ENCODE measurements at places on chromosomes 7 and 10.

DNA sequence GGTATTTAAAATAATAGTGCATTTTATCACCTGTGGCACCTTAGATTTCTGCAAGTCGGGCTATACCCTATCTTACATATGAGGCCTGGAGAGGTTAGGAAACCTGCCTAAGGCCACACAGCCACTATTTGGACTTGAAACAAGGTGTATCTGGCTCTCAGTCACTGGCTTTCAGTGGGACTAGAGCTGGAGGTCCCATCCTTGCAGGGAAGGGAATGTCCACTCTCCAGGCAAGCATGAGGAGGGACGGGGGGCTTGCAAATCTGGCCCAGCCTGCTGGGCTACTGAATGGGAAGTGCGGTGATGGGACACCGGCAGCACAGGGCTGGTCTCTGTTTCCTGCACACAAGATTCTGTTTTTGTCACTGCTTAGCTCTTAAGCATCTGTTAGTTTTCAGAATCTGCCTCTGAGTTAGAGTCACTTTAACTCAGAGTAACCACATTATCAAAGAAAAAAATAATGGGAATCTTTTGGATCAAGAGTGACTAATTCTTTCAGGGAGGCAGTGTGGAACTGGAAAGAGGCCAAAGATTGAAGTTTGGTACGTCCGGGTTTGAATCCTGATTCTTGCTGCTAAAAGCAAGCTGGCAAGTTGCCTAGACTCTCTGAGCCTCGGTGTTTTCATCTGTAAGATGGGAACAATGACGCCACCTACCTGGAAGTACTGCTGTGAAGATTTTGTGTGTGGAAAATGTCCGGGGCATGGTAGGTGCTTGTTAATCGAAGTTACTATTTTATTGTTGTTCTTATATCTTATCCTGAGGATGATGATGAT lies 33.8 kb upstream of the HABP2 start:
- no peak for DNase-seq

- DNase-seq = no peak
Measured at GRCh38 chr10:12287772-12288171, 61.6 kb upstream of the CAMK1D start.

DNA sequence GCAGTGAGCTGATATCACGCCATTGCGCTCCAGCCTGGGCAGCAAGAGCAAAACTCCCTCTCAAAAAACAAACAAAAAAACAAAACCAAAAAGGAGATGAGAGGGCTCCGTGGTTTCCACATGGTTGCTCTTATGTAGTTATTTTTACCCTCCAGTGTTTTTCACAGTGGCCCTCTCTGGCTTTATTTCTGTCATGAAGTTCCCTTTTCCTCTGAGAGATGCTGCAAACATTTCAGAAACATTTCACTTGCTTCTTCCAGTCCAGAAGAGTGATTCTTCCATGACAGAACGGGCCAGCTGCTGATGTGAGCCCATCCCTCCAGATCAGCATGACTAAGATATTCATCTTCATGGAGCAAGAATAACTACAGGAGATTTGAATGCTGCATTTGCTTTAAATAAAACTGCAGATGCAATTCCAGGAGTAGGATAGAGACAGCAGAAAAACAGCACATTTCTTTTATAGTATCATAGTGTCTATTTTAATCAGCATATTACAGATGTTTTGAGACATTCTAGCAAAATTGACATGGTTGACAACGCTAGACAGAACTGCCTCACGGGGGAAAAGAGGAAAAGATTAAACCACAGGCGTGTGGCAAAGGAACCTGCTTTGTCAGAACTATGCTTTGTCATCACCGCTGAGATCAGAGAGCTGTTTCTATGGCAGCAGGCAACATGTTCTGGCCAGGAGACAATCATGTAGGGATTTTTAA lies 40.3 kb downstream of the NRCAM start:
- no peak for DNase-seq

DNA sequence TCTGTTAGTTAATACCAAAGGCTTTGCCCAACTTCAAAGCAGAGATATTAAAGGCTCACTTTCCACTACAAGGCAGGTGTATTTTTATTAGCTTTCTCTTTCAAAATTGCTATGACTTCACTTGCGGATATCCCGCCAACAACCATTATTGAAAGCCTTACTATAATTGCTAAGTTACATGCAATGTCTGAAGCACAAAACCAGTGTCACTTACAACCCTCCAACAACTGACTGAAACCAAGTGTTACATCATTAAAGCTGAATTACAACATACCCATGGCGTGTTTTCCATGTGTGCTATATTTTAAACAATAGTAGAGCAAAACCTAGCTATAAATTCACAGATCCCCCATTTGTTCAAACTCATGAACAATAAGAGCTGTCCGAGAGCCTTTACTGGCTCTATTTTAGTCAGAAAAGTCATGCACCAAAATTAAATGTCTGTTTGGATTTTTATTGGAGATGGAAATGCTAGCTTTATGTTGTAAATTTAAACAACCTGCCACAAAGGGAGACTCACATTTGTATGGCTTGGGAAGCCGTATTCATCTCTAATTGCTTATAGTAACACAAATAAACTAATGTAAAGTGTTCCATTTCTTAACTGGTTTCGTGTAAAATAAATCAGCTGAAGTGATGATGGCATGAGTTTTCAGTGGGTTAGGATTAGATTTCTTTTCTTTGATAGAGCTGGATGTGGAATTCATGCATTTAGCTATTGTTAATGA lies 227.1 kb downstream of the AGMO start:
- no peak for DNase-seq

- DNase-seq = no peak
Measured at GRCh38 chr7:140018125-140019043, 44.4 kb downstream of the PARP12 start.

DNA sequence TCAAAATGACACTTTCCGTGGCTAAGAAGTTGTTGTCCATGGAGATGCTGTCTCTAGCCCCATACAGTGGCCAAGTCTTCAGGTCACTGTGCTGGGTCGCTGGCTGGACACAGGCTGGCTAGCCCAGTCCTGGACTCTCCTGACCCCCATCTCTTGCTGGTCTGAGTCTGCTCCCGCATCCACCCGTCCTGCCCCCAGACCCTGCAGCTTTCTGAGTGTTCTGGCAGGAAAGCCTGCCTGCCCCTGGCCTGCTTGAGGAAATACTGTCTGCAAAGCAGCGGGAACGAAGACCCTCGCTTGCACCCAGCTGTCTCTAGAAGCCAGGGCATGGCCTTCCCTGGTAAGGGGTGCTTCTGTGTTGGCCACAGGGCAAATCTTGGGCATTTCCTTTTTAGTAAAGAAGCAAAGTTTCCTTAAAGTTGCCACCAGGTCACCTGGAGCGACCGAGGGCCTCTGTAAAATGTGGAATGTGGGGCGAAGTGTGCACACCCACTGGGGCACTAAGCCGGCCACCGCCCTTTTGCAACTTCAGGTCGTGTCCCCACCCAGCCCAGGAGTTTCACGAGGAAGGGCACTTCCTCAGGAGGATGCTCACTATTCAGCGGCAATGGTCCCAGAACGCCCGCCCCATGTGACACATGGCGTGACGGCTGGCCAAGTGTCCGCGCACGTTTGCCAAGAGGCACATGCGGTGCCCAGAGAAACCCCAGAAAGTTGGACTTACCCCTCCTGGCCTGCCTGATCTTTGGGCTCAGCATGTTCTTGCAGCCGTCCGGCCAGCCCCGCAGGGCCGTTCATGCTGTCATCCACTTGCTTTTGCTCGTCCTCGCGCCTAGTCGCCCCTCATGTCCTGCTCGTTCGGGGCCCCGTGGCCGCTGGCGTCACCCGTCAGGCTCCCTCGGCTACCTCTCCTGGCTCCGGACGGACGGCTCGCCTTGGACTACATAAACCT lies 558 bp downstream of the ARHGAP22 start:
- DNase-seq = no peak

DNA sequence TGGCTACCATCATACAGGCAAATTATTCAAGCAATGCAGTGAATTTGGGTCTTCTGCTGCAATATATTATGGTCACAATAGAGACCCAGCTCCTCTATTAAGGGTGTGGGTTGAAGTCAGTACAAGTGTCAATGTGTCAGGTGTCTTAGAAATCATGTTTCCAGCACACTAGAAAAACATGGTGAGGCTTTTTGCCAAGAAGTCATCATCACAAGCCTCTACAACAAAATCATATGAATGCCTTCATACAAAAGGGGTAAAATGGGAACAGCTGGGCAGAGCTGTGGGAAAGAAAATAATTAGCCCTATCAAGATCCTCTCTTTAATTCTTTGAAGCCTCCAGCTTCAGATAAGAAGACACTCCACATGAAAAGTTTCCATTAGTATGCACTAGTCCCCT lies 37.2 kb downstream of the FAM13C start:
- no peak for DNase-seq

- DNase-seq = no peak
Measured at GRCh38 chr7:26691406-26691805, 173.0 kb downstream of the SKAP2 start.

DNA sequence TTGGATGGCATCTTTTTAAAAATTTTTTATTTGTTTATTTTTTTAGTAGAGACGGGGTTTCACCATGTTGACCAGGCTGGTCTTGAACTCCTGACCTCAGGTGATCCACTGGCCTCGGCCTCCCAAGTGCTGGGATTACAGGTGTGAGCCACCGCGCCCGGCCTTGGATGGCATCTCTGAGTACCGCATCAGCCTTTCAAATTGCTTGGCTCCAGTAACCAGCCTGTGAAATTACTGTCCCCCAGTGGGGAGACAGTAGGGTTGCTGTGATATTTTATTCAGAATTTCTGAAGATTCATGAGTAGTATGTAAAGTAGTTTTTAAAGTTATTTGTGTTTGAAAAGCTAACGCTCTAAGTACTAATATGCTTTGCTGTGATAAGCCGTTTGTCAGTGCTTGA lies 1.2 kb downstream of the NUB1 start:
- DNase-seq = no peak

GRCh38 chr10:6530211-6530840 lies 49.8 kb downstream of the PRKCQ start:
- DNase-seq = no peak

DNA sequence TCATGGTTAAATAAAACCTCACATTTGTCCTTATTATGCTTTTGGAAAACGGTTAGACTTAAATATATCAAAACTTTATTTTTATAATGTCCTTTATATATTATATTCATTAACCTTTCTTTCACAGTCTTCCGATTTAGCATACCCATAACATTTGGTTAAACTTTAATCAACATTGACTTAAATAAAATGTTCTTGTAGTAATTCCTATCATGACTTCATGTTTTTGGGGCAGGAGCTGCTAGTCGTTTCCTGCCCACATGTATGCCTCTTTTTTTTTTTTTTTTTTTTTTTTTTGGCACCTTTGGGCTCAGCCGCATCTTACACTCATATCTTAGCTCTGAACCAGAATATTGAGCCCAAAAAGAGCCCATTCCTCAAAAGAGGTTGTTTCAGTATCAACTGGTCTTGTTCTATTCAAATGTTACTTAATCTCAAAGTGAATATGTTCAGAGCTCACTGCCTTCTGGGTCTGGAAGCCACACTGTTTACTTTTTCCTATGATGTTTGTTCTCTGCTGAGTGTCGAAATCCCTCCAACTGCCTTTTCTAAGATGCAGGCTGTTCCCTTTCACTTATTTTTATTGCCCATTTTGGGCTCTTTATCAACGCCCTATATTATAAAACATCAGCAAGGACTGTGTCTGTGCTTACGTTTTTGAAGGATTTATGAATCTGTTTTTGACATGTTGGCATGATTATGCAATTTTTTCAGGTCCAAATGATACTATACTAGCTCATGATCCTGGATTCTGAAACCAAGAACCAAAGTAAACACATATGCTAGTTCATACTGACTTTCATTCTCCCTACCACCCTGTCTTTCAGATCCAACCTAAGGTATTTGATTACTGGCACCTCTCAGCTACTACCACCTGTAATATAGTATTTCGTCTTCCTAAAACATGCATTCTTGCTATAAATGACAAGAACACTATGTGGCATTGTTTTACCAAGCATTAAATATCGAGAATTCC lies 914.4 kb downstream of the PCDH15 start:
- no peak for DNase-seq

DNA sequence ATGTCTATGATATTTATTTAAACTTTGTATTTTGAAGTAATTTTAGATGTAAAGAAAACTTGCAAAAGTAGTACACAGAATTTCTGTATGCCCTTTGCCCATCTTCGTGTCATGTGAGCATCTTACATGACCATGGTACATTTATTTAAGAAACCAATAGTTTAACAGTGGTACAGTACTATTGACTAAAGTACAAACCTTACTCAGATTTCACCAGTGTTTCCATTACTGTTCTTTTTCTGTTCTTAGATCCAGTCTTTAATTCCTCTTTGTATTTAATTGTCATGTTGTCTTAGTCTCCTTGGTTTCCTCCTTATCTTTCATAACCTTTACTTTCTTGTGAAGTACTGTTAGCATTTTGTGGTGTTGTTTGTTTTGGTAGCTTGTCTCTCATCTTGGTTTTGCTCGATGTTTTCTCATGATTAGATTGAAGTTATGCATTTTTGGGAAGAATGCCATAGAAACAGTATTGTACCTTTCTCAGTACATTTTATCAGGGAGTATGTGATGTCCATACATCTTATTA lies 24.1 kb downstream of the TAX1BP1 start:
- no peak for DNase-seq

- DNase-seq = no peak
Measured at GRCh38 chr7:19491371-19491770, 217.5 kb downstream of the POLR1F start.

DNA sequence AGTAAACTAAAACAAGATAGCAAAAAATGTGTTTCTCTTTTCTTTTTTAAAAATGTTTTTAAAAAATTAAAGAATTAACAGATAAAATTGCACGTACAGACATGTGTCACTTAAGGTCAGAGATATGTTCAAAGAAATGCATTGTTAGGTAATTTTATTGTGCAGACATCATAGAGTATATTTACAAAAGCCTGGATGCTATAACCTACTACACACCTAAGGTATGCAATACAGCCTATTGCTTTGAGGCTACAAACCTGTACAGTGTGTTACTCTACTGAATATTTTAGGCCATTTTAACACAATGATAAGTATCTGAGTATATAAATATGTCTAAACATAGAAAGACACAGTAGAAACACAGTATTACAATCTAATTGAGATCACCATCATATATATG lies 253.1 kb downstream of the PRKG1 start:
- DNase-seq = no peak

GRCh38 chr7:33733870-33734650 lies 171.3 kb upstream of the BMPER start:
- DNase-seq = no peak

GRCh38 chr7:467856-468545 lies 51.6 kb downstream of the PDGFA start:
- no peak for DNase-seq

GRCh38 chr10:31372439-31372838 lies 53.4 kb downstream of the ZEB1 start:
- DNase-seq = no peak
